ENCODE measurements at places on chromosomes 11 and 22.
A peak's percentile ranks its signal among the peaks of the same experiment; 100 is the strongest.

DNA sequence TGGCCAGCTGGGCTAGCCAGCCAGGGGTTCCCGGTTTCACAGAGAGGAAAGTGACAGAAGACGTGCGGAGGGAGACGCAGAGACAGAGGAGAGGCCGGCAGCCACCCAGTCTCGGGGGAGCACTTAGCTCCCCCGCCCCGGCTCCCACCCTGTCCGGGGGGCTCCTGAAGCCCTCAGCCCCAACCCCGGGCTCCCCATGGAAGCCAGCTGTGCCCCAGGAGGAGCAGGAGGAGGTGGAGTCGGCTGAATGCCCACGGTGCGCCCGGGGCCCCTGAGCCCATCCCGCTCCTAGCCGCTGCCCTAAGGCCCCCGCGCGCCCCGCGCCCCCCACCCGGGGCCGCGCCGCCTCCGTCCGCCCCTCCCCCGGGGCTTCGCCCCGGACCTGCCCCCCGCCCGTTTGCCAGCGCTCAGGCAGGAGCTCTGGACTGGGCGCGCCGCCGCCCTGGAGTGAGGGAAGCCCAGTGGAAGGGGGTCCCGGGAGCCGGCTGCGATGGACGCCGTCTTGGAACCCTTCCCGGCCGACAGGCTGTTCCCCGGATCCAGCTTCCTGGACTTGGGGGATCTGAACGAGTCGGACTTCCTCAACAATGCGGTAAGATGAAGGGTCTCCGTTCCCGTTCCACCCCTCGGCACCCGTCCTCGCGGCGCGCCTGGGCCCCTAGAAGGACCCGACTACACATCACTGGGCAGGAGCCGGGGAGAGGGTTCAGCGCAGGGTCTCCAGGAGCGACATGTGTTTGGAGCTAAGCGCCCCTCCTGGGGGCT is at the start of gene CREB3L1:
CREB3L1 (plus strand) TSS at position 41 of the 765 bp plus-strand sequence; CDS start at position 491, 450 bp downstream.
- no peak for DNase-seq

- DNase-seq = no peak
These were observed 14.7 kb downstream of the APOL3 start for GRCh38 chr22:36145881-36146280.

DNA sequence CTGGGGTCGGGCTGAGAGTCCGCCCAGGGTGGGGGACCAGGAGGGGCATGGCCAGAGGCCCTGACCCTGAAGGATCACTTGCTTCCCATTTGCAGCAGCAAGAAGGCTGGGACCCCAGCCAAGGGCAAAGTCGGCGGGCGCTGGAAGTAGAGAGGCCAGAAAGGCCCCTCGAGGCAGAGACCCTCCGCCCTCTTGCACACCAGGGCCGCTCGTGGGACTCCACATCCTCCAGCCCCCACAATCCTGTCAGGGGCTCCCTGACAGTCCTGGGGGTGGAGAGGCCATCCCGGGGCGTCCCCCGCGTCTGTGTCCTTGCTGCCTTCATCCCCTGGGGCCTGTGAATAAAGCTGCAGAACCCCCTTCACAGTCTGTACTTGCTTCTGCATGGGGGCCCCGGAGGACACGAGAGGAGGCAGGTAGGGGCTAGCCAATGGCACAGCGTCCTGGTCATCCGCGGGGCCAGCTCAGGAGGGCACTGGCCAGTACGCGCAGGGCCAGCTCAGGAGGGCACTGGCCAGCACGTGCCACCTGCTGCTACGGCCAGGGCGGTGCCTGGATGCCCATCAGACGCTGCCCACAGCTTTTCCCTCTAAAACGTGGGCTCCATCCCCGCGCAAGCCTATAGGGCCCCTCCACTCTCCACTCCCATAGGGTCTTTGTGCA is 8.7 kb upstream of the MRPL23 start:
- no peak for DNase-seq

DNA sequence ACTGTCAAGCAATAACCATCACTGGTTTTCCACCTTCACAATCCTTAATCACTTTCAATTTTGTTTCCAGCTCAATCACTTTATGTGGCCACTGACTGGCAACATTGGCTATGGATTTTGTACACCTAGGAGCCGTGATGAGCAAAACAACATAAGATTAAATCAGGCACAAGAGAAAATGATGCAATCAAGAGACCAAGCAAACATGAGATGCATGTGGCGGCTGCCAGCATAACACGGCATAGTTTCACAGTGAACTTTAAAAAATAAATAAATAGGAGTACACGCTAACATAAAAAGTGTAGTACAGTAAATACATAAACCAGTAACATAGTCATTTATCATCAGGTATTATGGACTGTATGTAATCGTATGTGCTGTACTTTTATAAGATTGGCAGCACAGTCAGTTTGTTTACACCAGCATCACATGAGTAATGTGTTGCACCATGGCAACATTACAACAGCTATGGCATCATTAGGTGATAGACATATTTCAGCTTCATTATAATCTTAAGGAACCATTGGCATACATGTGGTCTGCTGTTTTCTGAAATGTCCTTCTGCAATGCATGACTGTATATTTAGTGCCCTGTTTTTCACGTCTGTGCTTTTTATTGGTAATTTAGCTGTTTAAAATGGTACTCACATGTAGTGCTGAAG is 83.3 kb upstream of the PRDM11 start:
- DNase-seq = no peak

DNA sequence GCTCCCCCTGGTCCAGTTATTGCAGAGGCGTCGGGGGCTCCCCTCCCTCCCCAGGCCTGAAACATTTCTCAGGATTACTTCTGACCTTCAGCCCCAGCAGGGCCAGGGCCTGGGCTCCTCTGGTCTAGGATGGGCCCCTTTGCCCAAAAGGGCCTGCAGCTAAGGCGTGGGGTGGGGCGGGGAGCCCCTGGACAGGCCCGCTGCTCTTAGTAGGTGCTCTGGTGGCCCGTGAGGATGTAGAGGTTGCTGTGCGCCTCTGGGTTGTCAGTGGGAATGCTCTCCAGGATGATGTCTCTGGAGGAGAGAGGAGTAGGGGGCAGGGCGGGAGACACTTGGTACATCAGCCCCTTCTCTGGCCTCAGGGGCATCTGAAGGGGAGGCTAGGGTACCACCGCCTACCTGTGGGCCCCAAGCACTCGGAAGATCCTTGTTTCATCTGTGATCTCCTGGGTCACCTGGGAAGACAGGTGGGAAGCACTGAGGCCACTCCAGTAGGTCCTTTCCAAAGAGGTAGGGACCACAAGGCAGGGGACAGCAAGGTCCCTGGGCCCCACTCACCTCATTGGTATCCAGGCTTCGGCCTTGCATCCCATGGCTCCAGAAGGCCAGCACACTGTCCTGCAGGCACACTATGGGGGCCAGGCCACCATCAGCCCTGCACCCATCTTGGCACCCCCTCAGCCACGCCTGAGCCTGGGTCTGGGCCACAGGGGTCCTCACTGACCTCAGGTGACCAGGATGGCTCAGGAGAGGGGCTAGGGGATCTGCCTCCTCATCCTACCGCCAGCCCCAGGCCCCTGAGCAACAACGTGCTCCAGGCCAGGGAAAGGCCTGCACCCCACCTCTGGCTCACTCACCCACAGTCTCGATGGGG is 11.2 kb upstream of the SF1 start:
- DNase-seq = no peak

DNA sequence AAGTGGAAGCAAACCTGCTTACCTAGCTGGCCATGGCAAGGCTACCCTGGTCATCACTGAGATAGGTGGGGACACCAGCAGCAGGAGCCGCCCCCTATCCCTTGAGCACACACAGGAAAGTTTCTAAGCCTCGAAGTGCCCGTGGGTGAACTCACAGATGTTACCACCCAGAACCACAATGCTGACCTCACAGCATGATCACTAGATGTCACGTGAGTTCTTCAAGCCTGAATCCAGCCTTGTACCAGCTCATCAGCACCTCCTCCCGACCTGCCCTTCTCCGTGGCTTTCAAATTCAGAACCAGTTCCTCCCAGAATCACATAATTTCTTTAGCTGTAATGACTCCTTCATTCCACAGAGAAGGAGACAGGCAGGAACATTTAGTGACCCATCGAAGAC is 24.7 kb upstream of the TIMP3 start:
- DNase-seq = no peak

GRCh38 chr11:60970369-60970774 is 1.1 kb upstream of the CD6 start:
- DNase-seq = peak; percentile 79

- no peak for DNase-seq
These were observed 2.8 kb downstream of the TSPAN32 start for GRCh38 chr11:2304506-2305139.

- no peak for DNase-seq
These were observed 32.5 kb upstream of the APLNR start for GRCh38 chr11:57269571-57270021.

GRCh38 chr22:21707677-21708076 is 27.9 kb downstream of the YPEL1 start:
- no peak for DNase-seq

DNA sequence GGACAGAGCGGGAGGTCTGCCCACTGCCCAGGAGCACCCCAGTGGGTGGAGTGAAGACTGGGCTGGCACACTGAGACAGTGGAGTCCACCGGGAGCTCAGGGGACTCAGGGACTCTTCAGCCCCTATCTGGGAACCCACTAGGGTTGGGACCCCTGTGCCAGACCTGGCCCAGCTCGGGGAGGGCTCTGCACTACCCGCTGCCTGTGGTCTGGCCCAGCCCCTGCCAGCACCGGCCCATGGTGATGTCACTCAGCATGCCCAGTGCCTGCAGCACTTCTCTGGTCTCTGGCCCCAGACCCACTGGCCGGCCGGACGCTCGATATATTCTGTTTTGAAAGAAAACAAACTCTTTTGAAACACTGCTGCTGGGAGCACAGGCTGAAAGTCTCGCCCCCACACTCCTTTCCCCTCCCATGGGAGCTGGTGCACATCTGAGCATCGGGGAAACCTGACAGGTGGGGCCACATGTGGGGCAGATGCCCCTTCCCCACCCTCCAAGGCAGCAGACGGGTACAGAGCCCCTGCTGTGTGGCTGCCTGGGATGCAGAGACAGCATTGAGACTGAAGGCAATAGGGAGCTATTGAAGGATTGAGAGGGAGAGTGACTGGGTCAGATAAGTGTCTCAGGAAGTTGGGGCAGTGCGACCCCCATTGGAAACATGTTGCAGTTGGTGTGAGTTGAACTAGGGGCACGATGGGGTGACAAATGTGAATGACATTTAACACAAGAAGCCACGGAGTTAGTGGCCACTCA is 62.9 kb downstream of the MYEOV start:
- no peak for DNase-seq

DNA sequence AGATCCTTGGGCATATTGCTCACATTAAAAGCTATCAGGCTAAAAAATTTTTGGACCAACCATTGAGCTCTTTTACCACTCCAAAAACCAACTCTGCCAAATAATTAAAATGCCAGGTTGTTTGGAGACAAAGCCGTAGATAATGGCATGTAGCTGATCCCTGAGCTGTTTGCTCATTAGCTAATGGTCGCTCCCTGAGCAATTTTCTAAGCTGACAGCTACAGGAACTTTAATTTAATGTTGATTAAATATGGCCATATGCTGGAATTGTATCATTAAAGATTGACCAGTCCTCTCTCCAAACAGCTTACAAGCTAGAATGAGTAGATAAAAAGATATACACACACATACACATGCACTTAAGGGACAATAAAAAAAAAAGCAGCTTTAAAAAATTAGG is 216.2 kb upstream of the ARHGAP20 start:
- DNase-seq = no peak

- no peak for DNase-seq
These were observed 58.3 kb downstream of the CYTH4 start for GRCh38 chr22:37340331-37341262.

DNA sequence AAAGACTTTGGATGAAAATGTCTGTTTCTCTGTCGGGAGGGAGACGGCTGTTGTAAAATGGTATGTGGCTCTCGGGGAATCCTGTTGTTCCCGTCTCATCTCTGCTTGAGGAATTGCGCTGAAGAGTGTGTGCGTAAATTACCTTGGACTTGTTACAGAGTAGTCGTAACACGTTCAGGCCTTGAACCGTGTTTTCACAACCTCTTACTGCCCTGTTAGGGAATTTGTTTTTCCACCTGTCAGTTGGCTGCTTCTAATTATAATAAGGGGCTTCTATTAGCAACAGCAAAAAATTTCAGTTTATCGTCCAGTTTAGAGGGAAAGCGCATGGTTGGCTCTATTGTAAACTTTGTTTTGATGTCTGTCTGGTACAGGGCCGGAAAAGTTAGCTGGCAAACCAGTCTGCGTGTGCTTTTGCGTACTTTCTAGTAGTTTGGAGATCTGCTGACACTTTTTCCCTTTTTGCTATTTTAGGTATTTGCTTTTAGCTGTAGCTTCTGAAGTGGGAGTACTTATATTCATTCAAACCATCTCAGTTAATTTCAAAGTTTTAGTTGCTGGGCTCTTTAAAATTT is 1.5 kb downstream of the HIPK3 start:
- DNase-seq = peak; percentile 23

DNA sequence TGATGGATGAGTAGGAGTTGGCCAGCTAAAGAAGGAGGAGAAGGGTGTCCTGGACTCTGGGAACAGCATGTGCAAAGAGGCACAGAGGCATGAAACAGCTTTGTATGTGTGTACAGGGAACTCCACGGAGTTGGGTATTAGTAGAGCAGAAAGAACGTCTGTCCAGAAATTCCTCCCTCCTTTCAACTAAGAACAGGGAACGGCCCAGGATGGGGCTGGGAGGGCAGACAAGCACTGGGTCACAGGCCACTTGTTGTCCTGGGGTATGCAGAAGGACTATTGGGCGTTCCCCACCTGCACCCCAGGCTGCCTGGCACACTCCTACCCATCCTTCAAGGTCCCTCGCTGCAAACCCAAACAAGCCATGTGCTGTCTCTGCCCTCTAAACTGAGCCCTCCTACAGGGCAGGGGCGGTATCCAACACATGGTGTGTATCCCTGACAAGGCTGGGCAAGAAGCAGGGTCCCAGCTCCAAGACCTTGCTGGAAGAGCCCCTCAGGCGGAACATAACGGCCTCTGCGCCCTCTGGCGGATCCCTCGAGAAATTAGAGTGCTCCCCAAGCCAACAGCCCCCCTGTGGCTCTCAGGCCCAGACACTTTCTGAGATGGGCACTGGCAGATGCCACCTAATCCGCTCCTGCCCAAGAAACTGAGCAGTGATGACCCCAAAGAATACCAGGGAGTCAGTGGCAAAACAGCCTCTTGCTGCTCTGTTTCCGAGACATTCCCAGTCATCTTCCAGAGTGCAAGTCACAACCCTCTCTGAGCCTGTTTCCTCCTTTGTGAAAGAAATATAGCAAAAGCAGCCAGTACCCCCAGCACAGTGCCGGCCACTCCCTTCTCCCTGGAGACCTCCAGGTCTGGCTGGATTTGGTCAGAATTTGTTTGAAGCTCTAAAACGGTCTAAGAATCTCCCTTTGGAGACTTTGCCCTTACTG is 1.6 kb upstream of the ELFN2 start:
- peak; percentile 56 for DNase-seq
